ENCODE measurements at places on chromosomes 7 and 10.

DNA sequence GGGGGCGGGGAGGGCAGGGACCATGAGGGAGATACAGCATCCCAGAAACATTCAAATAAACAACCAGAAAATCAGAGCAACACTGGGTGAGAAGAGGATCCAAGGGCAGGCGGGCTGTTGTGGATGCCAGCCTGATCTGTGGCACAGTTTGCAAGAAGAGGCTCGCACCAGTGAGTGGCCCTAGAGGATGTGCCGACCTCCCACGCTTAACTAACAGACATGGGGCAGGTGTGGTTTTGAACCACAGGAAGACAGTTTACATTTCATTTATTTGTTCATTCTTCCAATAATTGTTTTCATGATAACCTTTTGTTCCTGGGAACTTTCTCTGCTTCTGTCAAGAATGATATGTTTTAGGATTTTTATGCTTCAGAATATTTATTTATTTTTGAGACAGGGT, 115.6 kb downstream of the ZNF248 start:
- DNase-seq = no peak

DNA sequence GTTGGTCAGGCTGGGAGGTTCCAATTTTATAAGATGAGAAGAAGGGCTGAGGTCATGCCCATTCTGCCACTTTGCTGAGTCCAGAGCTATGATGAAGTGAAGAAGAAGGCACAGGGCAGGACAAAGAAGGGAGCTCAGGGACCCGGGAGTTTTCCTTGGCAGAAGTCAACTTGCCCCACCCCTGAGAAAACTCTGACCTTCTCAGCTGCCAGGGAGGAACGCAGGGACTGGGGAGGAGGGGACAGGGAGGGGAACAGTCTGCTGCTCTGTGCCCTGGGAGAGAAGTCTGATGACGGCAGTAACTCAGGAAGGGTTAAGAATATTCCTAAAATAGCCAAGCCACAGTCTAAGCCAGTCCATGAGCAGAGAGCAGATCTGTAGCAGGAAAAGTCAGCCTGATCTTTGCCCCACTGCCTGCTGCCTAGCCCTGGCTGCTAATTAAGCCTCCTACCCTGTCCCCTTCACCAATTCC, 11.7 kb downstream of the ADIRF start:
- DNase-seq = no peak

GRCh38 chr10:47038881-47039561, 127.8 kb downstream of the PTPN20 start:
- no peak for DNase-seq

- peak; percentile 23 for DNase-seq
These were observed 101.3 kb downstream of the KAT6B start for GRCh38 chr10:74927701-74928100.

GRCh38 chr10:24556750-24557742, 166.6 kb downstream of the ARHGAP21 start:
- DNase-seq = peak; percentile 45

DNA sequence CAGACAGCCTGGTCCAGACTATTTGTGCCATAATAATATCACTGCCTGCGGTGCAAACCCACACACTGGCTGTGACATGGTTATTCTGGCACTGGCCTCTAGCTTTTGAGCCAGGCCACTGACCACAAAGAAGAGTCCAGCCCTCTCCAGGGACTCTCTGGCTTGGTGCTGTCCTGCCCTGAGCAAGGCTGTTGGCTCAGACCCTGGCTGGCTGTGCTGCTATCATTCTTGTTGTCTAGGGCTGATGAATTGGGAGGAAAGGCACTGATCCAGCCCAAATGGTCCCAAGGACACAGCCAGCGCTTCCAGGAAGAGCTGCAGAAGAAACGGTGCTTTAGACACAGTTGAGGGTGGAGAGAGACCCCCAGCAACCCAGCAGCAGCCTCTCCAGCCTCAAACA, 80.8 kb downstream of the TMEM130 start:
- no peak for DNase-seq

DNA sequence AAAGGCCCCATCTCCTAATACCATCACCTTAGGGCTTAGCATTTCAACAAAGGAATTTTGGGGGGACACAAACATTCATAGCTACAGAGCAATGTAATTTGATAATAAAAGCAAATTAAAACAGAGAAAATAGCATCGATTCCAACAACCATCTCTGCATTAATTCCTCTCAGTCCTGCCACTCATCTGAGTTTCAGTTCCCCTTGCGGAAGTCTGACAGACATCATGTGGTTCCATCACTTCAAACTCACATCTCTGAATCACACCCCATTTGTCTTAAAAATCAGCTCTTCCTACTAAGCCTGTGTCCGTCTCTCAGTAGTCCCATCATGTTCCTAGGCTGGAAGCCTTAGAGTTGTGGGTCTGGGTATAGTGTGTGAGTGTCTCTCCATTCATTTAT, 3.6 kb downstream of the ADCK2 start:
- no peak for DNase-seq

DNA sequence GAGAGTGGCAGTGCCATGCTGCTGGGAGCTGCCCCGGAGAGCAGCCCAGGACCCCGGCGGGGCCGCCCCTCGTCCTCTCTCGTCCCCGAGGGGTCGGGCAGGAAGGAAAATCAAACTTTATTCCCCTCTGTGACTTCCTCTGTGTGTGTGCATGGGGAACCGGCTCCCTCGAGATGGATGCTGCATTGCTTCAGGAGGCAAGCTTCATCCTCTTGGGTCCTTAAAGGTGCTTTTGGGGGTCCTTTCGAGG, 726 bp downstream of the MCU start:
- no peak for DNase-seq

GRCh38 chr10:82256275-82256674, 381.3 kb downstream of the NRG3 start:
- DNase-seq = no peak

DNA sequence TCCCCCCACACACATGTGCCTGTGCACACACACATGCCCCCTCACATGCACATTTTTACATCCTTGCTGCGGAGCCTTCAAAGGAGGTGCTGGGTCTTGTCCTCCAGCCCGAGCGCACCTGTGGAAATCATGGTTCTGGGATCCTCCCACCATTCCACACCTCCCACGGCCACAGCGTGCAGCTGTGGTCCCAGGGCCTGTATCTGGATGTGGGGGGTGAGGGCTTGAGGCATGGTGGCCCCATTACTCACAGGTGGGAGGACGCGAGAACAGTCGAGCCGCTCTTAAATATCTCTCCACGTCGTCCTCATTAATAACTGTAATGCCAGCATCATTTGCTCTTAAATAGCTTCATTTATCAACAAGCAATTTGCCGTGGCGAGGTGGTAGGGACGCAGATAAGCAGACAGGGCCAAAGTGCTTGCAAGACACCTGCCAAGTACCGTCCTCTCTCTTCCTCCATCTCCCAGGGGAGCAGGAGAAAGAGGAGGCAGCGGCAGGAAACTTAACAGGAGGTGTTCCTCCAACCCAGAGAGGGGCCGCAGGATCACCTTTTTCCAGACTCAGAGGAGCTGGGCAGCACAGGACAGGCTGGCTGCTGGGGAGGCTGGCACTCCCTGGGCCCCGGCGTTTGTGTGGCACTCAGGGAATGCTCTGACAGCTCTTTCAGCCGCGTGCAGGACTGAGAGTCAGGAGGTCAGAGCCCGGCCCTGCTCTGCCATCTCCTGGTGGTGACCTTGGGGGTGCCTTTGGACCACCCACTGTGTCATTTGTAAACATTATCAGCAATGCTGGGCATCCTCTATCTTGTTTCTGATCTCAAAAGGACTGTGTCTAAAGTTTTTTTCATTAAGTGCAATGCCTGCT, 87.4 kb downstream of the CDH23 start:
- no peak for DNase-seq

DNA sequence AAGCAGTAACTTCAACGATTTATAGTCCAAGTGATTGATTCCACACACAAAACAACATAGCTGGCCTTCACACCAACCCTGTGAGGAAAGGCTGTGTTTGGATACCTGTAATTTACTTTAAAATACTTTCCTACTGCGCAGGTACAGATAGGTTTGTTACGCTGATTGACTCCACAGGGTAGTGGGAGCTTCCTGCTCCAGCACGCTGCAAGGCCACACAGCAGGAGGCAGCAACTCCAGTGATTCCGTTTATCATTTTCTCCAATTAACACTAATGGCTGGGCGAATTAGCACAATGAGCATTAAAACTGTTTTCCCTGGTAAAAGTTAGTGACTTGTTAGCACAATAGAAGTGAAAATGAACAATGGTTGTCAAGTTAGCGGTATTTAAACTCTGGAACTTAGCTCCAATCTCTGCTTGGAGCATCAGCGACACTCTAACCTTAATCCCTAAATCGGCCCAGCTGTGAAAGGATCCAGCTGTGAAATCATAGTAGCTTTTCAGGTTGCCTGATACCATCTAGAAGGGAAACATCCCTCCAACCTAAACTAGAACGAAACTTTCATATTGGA, 959 bp downstream of the DCLRE1C start:
- DNase-seq = no peak

DNA sequence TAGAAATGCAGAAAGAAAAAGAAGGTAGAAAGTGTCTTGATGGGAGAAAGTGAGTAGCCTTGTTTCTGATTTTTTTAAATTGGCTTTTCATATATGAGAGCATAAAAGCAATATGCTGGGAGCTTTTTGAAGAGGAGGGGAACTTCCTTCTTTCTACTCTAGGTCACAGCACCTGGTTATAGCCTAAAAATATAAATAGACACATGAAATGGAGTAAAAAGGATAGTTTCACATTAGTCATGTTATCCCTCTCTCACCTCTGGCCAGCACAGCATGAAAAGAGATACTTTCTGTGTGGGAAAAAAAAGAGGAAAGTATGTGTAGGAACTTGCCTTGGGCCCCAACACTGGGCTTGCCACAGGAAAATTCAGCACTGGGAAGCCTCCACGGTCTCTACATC, 292.2 kb upstream of the ZWINT start:
- DNase-seq = no peak

DNA sequence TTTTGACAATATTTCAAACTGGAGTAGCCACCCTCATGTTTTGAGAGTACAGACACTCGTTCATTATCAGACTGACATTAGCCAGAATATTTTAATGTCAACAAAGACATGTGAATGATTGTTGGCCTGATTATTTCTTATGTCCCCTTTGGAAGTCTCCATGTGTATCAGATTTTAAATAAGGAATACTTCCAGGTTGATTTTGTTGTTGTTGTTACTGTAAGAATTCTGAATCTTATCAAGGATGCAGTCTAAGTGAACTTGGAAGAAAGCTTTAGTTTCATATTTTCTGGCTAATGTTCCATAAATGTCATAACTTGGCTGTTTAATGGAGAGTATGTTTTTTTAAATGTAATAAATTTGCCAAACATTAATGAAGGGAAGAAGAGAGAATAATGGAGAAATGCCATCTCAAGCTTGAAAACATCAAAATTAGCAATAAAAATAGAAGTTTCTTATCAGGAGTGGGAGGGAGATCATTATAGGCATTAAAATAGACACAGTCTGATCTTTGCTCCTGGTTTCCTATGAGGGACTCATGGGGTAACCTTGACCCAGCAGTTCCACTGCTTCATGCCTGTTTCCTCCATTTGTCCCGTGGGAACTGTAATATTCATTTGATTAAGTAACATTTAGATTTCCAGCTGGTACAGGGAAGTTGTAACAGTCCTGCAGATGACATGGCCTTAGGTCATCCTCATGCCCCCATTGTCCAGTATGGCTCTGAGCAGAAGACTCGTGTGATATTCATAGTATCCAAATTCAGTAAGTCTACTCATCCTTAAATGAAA, 122.4 kb upstream of the KIAA1217 start:
- DNase-seq = no peak

DNA sequence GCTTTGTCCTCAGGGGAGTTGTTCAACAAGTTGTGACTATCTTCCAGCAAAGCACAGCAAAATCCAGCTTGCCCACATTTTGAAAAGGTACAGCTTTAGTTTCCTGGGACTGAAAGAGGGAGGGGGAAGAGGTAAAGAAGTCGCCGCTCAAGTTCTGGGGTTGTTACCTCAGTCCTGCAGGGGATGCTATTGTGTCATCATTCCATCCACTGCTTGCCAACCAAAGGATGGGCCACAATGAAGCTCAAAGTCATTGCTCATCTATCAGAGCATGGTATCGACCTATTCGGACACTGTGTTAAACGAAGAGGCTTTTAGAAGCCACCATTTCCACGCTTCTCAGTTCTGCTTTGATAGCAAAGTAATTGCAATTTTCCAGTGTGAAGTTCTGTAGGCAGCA, 34.3 kb downstream of the NPY start:
- peak; percentile 24 for DNase-seq

GRCh38 chr10:26969145-26969926, 108.6 kb upstream of the ABI1 start:
- no peak for DNase-seq

DNA sequence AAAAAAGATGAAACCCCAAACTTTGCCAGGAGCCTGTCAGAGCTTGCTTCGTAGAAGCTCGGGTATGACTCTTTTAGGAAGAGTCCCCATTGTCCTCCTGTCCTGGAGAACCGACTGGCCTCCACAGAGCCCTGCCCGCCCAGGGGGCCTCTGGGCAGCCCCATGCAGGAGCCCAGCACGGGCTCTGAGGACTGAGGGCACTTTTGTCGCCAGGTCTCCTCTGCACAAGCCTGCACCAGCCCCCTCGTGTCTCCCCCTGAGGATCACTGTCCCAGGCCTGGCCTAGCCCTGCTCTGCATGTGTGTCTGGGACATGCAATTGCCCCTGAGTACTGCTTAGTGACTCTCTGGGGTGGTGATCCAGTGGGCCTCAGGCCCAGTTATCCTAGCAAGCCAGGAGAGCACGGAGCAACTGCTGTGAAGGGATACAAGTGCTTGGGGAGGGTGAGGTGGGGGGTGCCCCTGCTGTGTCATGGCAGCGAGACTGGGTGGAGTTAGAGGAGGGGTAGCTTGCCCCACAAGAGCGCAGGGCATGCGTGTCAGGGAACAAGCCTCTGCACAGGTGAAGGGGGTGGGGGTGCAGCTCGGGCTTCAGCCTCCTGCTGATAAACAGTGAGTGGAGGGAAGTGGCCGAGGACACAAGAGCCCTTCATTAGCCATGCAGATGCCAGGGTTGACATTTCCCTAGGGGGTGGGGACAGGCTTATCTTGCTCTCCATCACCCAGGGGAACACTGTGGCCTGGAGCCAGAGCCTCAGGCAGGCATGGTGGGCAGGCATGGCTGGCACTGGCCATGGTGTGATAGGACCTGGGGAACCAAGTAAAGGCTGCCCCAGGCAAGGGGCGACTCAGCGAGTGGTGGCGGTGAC, 143.4 kb downstream of the C10orf105 start:
- DNase-seq = no peak

GRCh38 chr7:42380401-42380800, 143.4 kb upstream of the GLI3 start:
- DNase-seq = no peak

GRCh38 chr10:16436367-16436757, 448 bp upstream of the PTER start:
- no peak for DNase-seq

- no peak for DNase-seq
These were observed 59.2 kb downstream of the ANLN start for GRCh38 chr7:36448781-36449379.

- DNase-seq = peak; percentile 45
These were observed 8.1 kb upstream of the VDAC2 start for GRCh38 chr10:75202321-75203045.

GRCh38 chr7:96299496-96299895, 22.4 kb downstream of the SLC25A13 start:
- no peak for DNase-seq
